Dermis lymphatic vessel endothelial cell (primary cell): ENCODE measurements at places on chromosomes 3 and 15. TPM values are rescaled to one million over a fixed set of nuclear protein-coding genes. Genes with fewer than 3 reads are reported as not detected.

ARPP21 gene
- not detected in 2 replicates for total RNA-seq

CFAP20DC gene
- 0.43 and 0.95 TPM in 2 replicates for total RNA-seq

CLRN1 gene
- total RNA-seq, result not detected in 2 replicates

ATP13A5 gene
- not detected in 2 replicates for total RNA-seq

GCSAM gene
- total RNA-seq, result not detected in 2 replicates

DNAJC17 gene
- total RNA-seq, result 21.2 and 26.0 TPM in 2 replicates

CFAP161 gene
- 0.43 and 0.54 TPM in 2 replicates for total RNA-seq

RARB gene
- total RNA-seq, result 0.43 and 1.4 TPM in 2 replicates

SLC25A36 gene
- total RNA-seq, result 41.2 and 51.3 TPM in 2 replicates

FOXL2NB gene
- total RNA-seq, result under 0.01 TPM in 1 of 2 replicates, not detected in the other

TRMT10C gene
- 24.1 and 35.7 TPM in 2 replicates for total RNA-seq

PYDC2 gene
- total RNA-seq, result not detected in 2 replicates

RTP1 gene
- not detected in 2 replicates for total RNA-seq

PATL2 gene
- total RNA-seq, result 0.09 and 0.11 TPM in 2 replicates

GAP43 gene
- not detected in 2 replicates for total RNA-seq

TMEM62 gene
- total RNA-seq, result 15.1 and 16.3 TPM in 2 replicates

CFAP100 gene
- total RNA-seq, result not detected in 2 replicates

ATP13A4 gene
- under 0.01 and 0.09 TPM in 2 replicates for total RNA-seq

WNT5A gene
- total RNA-seq, result 2.1 and 4.2 TPM in 2 replicates

CCDC12 gene
- 29.8 and 30.3 TPM in 2 replicates for total RNA-seq

RAD51 gene
- 2.7 and 2.8 TPM in 2 replicates for total RNA-seq

NR1D2 gene
- total RNA-seq, result 45.5 and 52.2 TPM in 2 replicates

CRBN gene
- total RNA-seq, result 88.0 and 104 TPM in 2 replicates

GRM2 gene
- total RNA-seq, result under 0.01 and 0.09 TPM in 2 replicates

CCDC54 gene
- total RNA-seq, result not detected in 2 replicates

DAPK2 gene
- total RNA-seq, result 4.7 and 18.0 TPM in 2 replicates

APEH gene
- total RNA-seq, result 64.6 and 114 TPM in 2 replicates

HAPLN3 gene
- 66.3 and 102 TPM in 2 replicates for total RNA-seq

CNTN3 gene
- 0.22 TPM in 1 of 2 replicates, not detected in the other for total RNA-seq

ERC2 gene
- total RNA-seq, result 0.33 and 1.7 TPM in 2 replicates

AMIGO3 gene
- not detected in 2 replicates for total RNA-seq

ZNF445 gene
- total RNA-seq, result 7.9 and 9.2 TPM in 2 replicates

LCTL gene
- 0.43 TPM in 1 of 2 replicates, not detected in the other for total RNA-seq

STXBP5L gene
- not detected in 2 replicates for total RNA-seq

CHRNA3 gene
- total RNA-seq, result not detected in 2 replicates

KIF15 gene
- total RNA-seq, result 1.8 and 2.2 TPM in 2 replicates

ACKR2 gene
- 5.4 and 12.5 TPM in 2 replicates for total RNA-seq

NPAP1 gene
- not detected in 2 replicates for total RNA-seq

TTLL13 gene
- not detected in 2 replicates for total RNA-seq

NANOGP8 gene
- total RNA-seq, result not detected in 2 replicates

MAN2C1 gene
- total RNA-seq, result 109 and 119 TPM in 2 replicates

CCDC50 gene
- total RNA-seq, result 125 and 162 TPM in 2 replicates

KIF9 gene
- total RNA-seq, result 10.3 and 10.9 TPM in 2 replicates

GHSR gene
- not detected in 2 replicates for total RNA-seq
